Stimulated activated CD8-positive, alpha-beta memory T cell treated with anti-CD3 and anti-CD28 coated beads, Interleukin-4, amount 100 ng/mL, for 1 hour (primary cell): ENCODE measurements at places on chromosomes 11 and 22.

DNA sequence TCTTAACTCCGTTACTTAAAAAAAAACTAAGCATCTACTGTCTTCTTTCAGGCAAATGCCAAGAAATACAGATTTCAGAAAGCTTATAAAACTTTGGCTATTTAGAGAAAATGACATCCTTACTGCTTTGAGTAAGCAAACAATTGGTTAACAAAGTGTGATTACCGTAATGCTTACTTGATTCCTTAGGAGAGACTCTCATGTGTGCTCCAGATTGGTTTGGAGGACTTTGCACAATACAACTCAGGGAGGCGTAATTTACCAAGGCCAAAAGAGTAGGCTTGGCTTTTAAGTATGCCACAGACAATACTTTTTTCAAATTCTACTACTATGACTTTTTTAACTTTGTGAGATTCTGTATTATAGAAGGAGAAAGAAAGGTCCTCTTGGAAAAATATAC is 76.9 kb upstream of the ALKBH3 start:
- DNase-seq, result no peak

GRCh38 chr11:26137651-26138050 is 194.3 kb upstream of the ANO3 start:
- no peak for DNase-seq

DNA sequence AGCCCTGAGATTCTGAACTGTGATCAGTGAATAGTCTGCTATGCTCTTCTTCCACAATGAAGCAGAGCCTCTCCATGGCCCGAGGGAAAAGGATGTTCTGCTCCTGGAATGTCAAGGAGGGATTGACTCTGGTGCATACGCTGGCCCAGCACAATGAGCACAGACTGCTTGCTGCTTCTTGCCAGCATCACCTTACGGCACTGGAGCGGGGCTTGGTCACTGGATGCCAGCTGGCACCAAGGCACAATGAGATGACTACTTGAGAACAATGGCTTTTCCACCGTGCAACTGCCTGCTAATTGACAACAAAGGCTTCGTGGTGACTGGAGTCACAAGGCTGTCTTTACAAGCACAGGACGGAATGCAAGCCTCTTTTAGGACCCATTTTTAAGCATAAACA is 139.2 kb downstream of the DSCAML1 start:
- DNase-seq, result no peak

- peak; percentile 15 for DNase-seq
Measured at GRCh38 chr11:5624489-5625279, at the start of gene TRIM34. Gene TRIM34 (plus strand): TSS chr11:5625001. CDS start chr11:5632332, 7,331 bp downstream.

DNA sequence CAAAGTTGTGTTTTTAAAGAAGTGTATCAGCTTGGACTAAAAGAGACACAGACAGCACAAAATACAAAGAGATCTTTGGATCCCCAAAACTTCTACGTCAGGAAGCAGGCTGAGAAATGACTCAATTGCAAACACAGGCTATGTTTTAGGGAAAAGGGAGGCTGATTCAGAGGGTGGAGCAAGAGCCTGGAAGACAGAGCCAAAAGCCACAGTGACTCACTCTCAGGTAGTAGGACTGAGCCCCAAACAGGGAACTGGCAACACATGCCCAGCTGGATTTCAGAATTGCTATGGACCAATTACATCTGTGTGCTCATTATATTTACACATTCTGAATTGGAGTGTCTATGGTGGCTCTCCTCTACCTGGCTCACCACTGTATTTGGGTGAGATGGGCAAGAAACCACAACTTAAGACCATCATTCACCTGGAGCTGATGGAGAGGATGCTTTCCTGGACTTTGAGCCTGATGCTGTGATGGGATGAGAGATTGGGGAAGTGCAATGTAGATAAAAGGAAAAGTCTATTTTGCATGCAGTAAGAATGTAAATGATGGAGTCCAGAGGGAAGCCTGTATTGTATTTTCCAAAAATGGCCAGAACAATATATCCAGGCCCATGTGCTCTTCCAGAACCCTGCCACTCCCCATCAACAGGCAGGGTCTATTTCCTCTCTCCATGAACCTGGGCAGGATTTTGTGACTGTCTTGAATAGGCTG is 20.8 kb upstream of the LINC01488 start:
- no peak for DNase-seq

- no peak for DNase-seq
Measured at GRCh38 chr22:19496324-19496630, 16.6 kb downstream of the CDC45 start.

GRCh38 chr11:75939516-75939915 is 124.5 kb downstream of the UVRAG start:
- no peak for DNase-seq

- no peak for DNase-seq
Measured at GRCh38 chr22:36838119-36839030, 21.5 kb upstream of the PVALB start.

DNA sequence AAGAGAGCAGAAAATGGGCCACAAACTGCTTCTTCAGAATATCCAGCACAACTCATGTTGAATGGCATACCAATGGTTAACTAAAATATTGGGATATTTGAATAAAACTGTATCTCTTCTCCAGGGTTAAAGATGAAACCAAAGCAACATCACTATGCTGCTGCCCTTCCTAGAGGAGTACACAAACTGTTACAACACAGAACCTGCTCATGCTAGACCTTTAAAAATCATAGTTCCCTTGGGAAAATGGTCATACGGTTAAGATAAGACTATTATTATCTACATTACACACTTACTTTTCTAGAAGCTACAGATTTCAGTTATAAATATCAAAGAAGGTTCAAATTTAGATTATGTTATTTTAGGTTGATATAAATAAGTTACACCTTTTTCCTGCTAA is 78.6 kb upstream of the TP53AIP1 start:
- no peak for DNase-seq

DNA sequence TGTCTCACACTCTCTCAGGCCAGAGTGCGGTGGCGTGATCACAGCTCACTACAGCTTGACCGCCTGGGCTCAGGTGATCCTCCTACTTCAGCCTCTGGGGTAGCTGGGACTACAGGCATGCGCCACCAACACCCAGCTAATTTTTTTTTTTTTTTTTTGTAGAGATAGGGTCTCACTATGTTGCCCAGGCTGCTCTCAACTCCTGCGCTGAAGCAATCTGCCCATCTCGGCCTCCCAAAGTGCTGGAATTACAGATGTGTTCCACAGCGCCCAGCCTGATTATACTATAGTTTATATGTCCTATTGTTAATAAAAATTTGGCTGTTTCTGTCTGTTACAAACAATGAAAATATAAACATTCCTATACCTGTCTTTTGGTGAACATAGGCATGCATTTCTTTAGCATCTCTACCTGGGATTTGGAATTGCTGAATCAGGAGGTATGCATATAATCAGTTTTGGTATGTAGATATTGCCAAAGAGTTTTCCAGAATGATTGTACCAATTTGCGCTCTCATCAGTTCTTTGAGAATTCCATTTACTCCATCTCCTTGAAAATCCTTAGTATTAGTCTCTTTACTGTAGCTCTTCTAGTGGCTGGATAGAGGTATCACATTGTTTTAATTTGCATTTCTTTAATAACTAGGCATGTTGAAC is 78.8 kb downstream of the TEAD1 start:
- DNase-seq, result no peak

- no peak for DNase-seq
Measured at GRCh38 chr11:116507016-116507415, 265.8 kb downstream of the BUD13 start.

DNA sequence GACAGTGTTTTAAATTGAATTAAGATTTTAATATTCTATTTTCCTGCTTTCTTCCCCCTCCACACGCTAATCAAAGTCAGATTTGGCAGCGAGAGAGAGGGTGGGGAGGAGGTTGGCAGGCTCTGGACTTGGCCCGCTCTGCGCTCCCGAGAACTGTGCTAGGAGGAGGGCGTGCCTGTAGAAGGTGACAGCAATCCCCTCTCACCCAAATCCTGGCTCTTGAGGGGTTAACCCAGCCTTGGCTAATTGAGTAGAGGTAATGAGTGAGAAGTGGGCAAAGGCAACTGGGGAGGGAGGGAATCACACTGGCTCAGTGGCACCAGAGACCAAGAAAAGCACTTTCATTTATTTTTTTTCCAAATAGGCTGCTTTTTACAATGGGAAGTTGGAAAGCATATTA is 42.2 kb downstream of the BUD13 start:
- no peak for DNase-seq

DNA sequence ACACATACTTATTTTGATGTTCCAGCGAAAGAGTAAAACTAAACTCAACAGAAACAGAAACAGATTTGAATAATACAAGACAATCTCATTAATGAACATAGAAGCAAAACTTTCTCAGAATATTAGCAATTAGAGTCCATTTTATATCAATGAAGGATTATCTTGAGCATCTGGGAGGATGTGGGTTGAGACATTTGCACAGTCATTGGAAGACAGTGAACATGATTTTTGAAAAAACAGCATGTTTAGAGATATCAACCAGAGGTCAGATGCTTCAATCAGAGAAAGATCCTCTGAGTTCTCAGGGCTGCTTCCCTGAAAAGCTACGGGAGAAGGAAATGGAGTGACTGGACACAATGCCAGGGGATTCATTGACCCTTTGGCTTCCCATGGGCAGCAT is 35.9 kb upstream of the VPREB1 start:
- no peak for DNase-seq

- DNase-seq, result no peak
Measured at GRCh38 chr11:62266558-62266957, 3.4 kb upstream of the SCGB2A2 start.

- DNase-seq, result no peak
Measured at GRCh38 chr22:45756558-45756957, 84.9 kb downstream of the ATXN10 start.

DNA sequence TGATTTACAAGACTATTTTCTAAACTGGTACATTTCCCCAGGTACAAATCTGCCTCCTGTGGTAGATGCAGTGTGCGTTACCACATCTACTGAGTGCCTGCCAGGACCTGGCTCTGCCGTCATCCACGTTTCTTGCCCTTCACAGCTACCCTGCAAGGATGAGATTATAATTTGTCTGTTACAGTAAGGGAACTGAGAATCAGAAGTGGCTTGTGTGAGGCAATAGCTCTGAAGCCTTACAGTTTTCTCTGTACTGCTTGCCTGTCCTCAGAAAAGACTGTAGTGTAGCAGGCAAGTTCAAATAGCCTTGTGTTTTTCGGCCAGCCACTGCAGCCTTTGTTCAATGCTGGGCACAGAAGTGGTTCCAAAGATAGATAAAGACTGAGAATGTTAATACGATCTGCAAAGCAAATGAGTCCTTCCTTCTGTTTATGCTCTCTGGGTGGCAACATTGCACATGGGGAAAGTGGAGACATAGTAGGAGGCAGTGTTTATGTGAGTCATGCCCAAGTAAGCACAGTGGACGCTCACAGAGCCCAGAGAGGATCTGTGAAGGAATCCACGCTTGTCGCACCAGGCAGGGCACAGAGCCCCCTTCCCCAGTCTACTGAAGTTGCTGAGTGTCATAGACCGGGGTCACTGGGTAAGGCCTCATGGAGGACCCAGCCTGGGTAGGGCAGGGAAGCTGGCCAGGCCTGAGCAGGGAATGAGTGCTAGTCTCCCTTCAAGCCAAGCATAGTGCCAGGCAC is 49.1 kb downstream of the MICAL2 start:
- DNase-seq, result no peak

- no peak for DNase-seq
Measured at GRCh38 chr22:43433451-43434274, 21.8 kb downstream of the MPPED1 start.

- no peak for DNase-seq
Measured at GRCh38 chr11:85685820-85686459, at the start of gene CCDC89. Gene CCDC89 (minus strand): TSS chr11:85686195. CDS start chr11:85686130, 65 bp downstream.

DNA sequence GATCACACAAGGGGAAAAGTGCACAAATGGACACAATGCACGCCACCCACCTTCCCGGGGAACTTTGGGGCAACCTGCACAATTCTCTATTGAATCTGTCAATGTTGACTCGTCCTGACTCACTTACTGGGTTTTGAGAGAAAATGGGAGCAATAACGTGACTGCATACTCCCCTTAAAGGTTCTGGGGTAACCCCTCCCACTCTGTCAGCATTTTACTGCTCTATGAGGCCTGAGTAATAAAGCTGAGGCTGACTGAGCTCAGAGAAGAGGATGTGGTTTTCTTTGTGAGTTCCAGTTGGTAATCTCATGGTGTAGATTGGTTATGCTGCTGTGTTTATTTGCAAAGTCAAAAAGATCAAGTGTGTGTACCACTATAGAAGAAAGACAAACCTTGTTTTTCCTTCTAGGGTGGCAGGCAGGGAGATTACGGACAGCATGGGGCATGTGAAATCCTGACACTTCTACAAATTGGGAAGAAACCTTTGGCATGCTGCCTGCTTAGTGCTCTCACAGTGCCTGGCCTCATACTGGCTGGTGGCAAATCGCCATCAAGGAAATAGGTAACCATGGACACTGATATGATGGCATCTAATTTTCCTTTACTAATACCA is 16.1 kb upstream of the APOA1 start:
- no peak for DNase-seq

- DNase-seq, result no peak
Measured at GRCh38 chr22:22673099-22673498, 28.7 kb downstream of the GGTLC2 start.

GRCh38 chr11:46296528-46297448 is 19.3 kb downstream of the CREB3L1 start:
- no peak for DNase-seq

- DNase-seq, result no peak
Measured at GRCh38 chr11:19646921-19647320, 65.7 kb upstream of the NAV2 start.

DNA sequence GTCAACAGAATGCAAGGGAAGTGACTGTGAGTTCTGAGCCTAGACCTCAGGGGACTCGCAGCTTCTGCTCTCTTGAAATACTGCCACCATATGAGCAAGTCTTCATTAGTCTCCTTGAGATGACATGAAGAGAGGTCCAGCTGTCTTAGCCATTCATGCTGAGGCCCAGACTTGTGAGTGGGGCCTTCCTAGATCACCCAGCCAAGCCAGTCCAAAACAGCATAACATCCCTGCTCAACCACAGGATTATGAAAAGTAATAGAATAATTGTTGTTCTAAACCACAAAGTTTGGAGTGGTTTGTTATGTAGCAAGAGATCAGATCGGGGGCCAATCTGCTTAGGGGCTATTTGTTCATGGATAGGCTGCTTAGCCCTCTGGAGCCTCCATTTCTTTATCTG is 54.9 kb upstream of the HTATIP2 start:
- no peak for DNase-seq

DNA sequence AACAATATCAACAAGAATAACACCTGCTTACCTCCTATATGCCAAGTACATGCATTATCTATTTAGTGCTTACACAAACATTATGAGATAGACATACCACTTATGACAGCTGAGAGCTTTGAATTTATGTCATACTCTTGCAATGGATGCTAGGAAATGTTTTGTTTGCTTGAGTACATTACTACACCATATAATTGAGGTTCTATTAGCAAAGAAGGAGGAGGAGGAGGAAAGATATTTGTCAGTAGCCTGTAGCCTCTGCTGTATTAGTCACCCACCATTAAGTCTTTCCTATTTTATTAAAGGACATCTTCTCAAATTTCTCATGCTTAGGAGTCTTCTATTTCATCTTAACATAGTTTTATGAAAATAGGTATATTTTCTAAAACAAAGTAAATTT is 6.4 kb downstream of the ANO5 start:
- no peak for DNase-seq

- no peak for DNase-seq
Measured at GRCh38 chr11:63993993-63994392, 7.8 kb downstream of the OTUB1 start.

- no peak for DNase-seq
Measured at GRCh38 chr11:26558190-26558589, 13.9 kb downstream of the MUC15 start.

- DNase-seq, result no peak
Measured at GRCh38 chr11:118281284-118281683, 17.2 kb upstream of the MPZL2 start.

GRCh38 chr11:125778728-125779127 is at the start of gene PATE2:
Gene PATE2 (minus strand): TSS chr11:125778828. CDS start chr11:125778773, 55 bp downstream.
- DNase-seq, result no peak
